ENCODE measurements at places on chromosomes 4 and X.

DNA sequence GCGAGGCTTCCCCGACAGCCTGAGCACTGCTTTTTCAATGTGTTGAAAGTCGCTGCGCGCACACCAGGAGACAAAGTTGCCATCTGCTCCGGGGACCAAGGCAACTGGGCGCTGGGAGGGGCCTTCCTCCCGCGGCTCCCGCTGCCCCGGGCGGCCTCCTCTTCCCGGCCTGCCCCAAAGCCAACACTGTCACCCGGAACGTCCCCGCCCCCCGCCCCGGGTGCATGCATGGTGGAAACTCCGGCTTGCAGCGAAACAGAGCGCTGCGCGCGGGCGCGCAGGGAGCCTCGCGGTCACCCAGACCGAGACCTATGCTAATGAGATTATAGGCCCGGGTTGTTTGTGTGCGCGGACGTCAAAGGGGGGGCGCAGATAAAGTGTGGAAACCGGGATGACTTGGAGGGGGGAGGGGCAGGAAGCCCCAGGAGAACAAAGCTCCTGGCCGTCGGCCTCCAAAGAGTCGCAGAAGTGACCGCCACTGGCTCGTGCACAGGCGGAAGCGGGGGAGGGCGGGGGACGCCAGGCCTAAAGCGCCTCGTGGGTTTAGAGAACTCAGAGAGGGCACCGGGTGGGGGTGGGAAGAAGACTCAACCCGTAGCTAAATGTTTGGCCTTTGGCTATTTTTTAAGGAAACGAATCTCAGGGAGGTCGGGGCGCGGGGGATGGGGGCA is 88.8 kb downstream of the BCOR start:
- no peak for DNase-seq

DNA sequence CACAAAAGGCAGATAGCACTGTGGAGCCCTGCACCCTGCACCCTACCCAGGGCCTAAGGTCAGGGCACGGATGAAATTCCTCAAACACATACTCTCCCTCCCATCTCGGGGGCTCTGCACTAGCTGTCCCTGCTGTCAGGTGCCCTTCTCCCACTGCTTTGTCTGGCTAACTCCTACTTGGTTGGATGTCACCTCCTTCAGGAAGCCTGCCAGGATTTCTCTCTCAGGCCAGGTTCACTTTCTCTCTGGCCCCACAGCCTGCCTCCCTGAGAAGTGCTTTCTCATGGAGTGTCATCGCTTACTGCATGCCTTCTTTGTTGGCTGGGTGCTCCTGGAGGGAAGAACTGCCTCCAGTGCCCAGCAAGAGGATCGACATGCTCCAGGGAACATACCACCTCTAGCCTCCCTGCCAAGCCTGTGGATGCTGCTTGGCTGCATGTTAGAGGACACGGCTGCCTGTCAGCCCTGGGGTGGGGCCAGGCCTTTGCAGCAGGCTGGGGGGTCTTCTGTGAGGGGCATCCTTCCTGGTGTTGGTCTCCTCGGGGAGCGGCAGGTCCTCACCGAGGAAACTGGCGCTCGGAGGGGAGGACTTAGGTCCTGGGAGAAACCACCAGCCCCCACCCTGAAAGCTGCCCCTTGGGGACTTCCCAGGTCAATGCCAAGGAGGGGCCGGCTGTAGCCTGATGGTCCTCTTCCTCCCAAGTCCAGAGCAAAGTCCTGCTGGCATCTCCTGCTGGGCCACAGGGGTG is 15.0 kb downstream of the ABLIM2 start:
- no peak for DNase-seq

DNA sequence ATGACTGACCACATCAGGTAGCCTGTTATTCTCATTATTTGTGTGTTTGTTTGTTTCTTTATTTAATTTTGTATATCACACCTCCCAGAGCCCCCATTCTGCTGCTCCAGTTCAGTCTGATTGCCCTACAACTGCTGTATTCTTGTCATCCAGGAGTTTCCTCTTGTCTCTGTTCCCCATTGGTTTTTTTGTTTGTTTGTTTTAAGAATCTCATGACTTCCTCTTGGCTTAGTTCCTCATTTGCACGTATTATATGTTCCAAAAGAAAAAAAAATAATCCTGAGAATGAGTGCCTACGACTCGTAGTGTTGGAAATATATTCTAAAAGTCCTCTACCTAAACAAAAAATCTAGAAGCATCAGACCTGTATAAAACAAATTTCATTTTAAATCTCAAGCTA is 142.3 kb upstream of the SLIT2 start:
- peak; percentile 60 for DNase-seq

DNA sequence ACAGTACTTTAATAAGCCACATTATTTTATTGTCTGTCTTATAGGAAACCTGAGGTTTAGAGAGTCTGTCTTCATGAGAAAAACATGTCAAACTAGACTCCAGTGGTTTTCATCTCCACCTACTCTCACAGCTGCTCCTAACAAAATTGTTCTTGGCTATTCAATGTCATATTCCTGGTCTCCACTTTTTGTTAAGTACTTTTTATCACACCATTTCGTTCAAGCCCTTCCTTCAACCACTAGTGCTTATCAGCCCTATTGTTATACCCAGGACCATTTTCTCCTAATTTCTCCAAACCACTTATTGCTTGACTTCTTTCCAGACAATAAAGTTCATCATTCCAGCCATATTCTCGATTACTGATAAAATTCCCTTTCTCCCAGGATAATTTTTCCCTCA is 1674.3 kb upstream of the AGA start:
- no peak for DNase-seq

GRCh38 chr4:152246659-152247058 is 289.2 kb downstream of the FBXW7 start:
- DNase-seq, result no peak

DNA sequence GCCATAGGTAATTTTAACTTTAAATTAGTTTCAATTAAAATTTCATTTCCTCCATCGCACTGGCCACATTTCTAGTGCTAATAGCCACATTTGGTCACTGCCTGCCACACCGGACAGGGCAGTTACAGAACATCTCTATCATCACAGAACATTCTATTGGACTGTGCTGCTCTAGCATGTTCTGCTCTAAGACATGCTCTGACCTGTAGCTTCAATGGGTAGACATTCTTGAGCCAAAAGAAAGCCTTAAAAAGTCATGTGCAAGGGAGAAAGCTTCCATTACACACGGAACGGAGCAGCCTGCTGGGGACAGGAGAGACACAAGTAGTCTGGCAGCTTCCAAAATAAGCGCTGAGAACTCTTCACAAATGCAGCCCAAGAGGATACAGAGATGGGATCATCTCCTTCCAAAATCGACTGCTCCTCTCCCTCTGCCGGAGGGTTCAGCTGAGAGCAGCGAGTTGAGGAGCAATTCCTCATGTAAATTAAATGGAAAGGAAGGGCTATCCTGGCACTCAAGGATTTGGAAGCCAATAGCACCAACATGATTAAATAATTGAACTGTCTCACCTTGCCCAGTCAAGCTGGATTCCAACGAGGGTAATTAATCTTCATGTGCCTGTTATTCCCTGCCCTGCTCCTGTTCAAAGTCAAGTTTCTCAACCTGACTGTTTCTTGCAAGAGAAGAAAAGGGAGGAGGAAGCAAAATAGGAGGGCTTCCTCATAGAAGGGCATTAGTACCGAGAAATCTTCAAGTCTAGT is 336.4 kb upstream of the NOCT start:
- no peak for DNase-seq

GRCh38 chr4:24884902-24885301 is 27.9 kb downstream of the CCDC149 start:
- no peak for DNase-seq

DNA sequence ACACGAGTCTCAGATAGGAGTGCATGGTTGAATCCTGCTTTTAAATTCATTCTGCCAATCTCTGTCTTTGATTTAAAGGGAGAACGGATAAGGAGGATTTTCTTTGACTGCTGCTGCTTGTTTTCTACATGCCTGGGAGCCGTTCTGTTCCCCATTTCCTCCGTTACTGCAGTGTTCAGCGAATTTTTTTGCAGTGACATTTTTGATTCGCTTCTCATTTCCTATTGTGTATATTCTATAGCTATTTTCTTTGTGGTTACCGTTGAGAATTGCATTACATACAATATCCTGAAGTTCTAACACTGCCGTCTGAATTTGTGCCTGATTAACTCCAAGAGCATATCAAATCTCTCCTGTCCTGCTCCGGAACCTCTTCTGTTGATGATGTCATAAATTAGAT is 14.8 kb upstream of the MAEA start:
- DNase-seq, result no peak

DNA sequence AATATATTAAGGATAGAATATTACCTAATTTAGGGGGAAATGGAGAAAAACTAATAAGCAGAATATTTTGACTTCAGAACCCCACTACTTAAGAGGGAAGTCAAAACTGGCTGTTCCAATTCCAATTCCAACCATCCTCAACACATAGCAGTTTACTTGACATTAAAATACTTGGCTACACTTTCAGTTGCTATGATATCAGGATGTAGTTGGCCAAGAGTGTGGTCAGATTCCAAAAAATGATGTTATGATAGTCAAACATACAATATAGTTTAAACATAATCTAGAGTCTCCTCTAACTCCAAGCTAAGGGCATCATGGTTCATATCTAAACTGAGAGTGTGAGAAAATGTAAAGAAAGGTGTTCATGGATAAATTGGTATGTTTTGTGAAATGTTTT is 16.5 kb upstream of the SMIM14 start:
- DNase-seq, result no peak
